Osteocyte (in vitro differentiated cells): ENCODE measurements at places on chromosomes 1 and 21. TPM values are rescaled to one million over a fixed set of nuclear protein-coding genes. Genes with fewer than 3 reads are reported as not detected.

DNA sequence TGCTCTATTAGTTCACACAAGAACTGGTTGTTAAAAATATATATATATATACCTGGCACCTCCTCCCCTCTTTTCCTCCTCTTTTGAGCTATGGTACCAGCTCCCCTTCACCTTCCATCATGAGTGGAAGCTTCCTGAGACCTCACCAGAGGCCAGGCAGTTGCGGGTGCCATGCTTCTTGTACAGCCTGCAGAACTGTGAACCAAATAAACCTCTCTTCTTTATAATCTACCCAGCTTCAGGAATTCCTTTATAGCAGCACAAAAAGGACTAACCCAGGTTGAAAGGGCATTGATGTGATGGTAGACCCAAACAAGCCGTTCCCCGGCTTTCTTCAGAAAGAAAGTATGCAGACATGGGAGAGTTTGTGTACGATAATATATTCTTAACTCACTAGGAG lies 14.9 kb downstream of the RSPH1 start:
- no peak for DNase-seq

DNA sequence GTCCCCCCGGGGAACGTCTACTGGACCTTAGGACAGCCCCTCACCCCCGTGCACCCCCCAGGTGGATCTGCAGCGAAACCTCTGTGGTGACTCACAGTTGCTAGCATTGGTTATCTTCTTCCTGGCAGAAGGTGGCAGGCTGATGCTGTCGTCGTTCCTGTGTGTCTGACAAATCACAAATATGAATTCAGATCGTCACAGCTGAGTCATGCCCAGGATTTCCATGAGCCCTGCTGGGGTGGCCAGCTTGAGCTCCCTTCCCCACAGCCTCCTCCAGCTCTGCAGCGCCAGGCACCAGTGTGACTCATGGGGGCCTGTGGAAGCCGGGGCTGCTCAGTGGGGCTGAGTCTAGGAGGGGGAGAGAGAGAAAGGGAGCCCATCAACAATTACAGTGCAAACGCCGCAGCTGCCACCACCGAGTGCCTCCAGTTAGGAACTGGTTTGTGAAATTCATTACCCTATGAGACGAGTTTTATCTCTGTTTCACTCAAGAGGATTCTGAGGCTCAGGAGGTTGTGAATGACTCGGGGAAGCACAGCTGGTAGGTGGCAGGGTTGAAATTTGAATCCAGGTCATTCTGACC lies 197.9 kb downstream of the DYRK1A start:
- peak; percentile 92 for DNase-seq

- no peak for DNase-seq
Measured at GRCh38 chr1:60296794-60297193, 223.2 kb upstream of the C1orf87 start.

Gene RGS13
- not detected in 2 replicates for total RNA-seq

DNA sequence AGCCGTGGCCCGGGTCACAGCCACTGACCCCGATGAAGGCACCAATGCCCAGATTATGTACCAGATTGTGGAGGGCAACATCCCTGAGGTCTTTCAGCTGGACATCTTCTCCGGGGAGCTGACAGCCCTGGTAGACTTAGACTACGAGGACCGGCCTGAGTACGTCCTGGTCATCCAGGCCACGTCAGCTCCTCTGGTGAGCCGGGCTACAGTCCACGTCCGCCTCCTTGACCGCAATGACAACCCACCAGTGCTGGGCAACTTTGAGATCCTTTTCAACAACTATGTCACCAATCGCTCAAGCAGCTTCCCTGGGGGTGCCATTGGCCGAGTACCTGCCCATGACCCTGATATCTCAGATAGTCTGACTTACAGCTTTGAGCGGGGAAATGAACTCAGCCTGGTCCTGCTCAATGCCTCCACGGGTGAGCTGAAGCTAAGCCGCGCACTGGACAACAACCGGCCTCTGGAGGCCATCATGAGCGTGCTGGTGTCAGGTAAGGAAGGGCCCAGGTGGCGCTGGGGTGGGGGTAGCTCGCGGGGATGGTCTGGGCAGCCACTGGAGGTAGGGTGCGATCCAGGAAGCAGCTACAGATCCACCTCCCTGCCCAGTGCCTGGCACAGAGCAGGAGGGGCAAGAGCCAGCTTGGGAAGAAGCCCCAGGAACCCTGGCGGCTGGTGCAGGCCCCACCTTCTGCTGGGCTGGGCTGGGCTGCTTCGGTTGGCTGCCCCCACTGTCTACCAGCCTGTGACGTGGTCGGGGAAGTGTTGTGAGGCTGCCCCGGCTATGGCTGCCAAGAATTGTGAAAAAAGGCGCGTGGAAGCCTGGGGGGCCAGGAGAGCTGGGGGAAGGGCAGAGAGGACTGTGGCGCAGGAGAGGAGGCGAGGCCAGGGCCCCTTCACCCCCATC lies 3.8 kb downstream of the CELSR2 start:
- DNase-seq: no peak
